ENCODE measurements at places on chromosomes 1 and 21.

DNA sequence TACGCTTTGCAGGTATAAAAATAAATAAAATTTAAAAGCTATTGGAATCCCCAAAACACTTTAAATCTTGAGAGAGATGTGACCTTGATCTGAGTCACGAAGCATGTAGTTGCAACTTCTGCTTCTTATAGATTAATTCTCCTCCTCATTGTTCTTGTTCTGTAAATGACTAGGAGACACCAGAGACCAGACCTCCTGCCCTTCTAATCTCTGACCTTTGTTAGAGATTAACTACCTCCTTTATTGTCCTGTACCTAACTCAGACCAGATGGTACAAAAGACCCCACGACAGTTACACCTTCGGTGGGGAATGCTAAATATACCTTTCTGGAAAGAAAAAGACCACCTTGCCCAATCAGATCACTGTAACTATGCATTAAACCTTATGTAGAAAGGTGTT, 76.9 kb upstream of the NEK2 start:
- no peak for DNase-seq

- DNase-seq = no peak
These were observed 5.9 kb upstream of the DPT start for GRCh38 chr1:168734946-168735345.

GRCh38 chr1:66383611-66384010, 150.3 kb upstream of the SGIP1 start:
- no peak for DNase-seq

DNA sequence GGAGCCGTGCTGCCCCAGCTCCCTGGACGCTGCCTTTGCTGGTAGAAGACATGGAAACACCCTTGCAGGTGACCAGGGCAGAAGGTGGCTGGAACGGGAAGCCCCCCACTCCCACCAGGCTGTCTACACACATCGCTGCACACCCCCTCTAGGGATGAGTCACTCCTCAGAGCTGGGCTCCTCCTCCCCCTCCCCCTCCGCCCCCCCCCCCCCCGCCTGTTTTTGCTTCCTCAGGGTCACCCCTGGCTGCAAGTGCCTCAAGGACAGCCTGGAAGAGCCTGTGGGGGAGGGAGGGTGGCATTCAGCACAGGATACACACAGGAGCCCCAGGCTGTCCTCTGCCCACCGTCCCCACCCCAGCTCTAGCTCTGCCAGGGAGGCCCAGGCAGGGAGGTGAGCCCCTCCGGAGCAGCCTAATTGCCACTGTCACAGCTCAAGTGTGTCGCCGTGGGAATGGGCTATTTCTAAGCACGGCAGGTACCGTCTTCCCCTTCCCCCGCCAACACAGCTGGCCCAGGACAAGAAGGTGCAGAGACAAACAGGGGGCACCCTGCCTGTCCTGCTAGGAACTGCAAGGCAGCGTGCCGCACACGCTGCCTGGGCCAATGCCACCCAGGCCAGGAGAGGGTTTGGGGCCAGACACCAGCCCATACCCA, 2.5 kb downstream of the FNDC10 start:
- no peak for DNase-seq

DNA sequence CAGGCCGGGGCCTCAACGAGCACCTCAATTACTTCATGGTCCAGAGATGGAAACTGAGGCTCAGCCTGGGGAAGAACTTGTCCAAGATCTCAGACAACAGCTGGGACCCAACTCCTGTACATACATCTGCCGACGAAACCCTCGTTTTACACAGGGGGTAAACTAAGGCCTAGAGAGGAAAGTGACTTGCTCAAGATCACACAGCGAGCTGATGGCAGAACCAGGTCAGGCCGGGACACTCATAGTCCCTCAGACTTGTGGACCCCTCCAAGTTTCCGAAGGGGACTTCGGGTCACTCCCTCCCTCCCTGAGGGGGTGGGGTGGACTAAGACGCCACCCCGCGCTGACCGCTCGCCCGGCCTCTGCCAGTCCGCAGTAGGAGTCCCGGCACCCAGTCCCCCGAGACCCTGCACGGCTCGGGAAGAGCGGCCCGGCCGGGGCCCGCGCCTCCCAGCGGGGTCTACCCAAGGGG, 430 bp downstream of the WASF2 start:
- DNase-seq = no peak

GRCh38 chr1:218394989-218395388, 49.9 kb downstream of the TGFB2 start:
- no peak for DNase-seq

GRCh38 chr1:202367271-202367670, 18.8 kb downstream of the PPP1R12B start:
- no peak for DNase-seq

DNA sequence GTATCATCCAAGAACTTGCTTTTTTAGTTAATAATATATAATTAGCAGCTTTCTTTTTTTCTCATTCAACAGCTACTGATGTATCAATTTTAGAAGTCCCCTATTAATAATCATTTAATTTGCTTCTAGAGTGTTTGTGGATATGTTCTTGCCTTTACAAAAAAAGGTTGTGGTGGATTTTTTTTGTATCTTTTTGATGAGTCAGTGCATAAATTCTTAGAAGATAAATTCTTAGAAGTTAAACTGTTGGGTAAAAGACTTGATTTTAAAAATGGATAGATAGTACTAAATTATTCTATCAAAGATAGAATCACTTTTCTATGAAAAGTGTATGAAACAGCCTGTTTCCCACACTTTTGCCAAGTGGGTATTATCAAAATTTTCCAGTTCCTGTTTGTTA, 11.9 kb downstream of the FGGY start:
- no peak for DNase-seq

- DNase-seq = no peak
These were observed 3.9 kb upstream of the IFNLR1 start for GRCh38 chr1:24190983-24191461.

DNA sequence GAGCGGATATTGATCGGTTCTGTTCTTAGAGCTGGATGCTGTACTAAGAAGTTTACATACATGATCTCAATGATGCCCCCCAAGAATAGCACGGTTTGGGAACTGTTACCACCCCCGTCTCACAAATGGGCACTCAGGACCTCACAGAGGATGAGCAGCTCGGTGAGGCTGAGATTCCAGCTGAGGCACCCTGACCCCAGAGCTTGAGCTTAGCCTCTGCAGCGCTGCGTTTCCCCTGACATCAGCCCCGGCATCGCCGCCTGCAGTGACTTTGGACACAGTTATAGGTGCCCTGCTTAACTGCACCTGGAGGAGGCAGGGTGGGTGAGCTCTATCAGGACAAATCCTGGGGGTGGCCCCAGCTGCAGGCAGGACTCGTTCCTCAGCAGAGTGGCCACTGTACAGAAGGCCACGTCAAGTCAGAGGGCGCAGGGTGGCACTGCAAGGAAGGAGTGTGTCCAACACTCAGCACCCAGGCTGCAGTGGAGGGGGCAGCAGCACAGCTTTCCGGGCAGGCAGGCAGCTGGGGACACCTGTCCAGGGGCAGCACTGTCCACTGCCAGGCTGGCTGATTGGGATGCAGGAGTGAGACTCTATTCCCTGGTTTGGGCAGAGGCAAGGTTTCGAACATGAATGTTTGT, 65.8 kb upstream of the ABCG1 start:
- DNase-seq = no peak

- peak; percentile 34 for DNase-seq
These were observed 357.6 kb downstream of the KIF26B start for GRCh38 chr1:245512181-245512888.

DNA sequence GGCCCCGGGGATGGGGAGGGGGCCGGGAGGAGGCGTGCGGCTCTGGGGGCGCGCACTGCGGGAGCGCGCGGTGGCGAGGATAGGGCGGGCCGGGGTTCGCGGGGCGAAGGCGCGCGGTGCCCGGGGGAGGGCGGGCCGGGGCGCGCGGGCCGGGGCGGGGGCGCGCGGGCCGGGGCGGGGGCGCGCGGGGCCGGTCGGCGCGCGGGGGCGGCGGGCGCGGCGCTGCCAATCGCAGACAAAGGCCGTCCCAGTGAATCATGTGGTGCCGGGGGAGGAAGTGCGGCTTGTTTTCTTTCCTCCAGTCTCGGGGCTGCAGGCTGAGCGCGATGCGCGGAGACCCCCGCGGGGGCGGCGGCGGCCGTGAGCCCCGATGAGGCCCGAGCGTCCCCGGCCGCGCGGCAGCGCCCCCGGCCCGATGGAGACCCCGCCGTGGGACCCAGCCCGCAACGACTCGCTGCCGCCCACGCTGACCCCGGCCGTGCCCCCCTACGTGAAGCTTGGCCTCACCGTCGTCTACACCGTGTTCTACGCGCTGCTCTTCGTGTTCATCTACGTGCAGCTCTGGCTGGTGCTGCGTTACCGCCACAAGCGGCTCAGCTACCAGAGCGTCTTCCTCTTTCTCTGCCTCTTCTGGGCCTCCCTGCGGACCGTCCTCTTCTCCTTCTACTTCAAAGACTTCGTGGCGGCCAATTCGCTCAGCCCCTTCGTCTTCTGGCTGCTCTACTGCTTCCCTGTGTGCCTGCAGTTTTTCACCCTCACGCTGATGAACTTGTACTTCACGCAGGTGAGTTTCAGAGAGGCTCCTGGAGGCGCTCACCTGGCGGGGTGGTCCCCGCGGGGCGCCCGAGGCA, at the start of gene GPR137B:
TSS of gene GPR137B (plus strand) at position 287 of the 851 bp plus-strand sequence. CDS start at position 371, 84 bp downstream.
- peak; percentile 68 for DNase-seq

DNA sequence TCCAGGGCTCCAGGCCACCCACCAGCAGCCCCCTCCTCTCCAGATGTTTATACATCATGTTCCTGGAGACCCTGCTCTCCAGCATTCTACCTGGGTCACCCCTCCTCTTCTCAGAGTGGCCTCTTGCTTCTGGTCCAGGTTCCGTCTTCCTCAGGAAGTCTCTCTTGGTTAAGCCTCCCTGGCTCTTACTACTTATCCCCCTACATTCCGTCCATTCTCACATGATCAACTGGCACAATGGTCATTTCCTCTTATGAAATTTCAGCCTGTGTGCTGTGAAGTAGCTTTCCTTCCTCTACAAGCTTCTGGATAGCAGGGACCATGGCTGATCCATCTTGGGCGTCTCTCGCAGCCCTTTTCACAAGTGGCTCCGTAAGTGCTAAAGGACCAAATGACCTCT, 33.9 kb upstream of the ATP2B4 start:
- no peak for DNase-seq

- no peak for DNase-seq
These were observed 22.1 kb upstream of the GBP2 start for GRCh38 chr1:89147678-89148658.

GRCh38 chr1:226617109-226617508, 68.5 kb downstream of the STUM start:
- DNase-seq = no peak

- no peak for DNase-seq
These were observed 66.2 kb upstream of the WDR26 start for GRCh38 chr1:224500796-224501195.

DNA sequence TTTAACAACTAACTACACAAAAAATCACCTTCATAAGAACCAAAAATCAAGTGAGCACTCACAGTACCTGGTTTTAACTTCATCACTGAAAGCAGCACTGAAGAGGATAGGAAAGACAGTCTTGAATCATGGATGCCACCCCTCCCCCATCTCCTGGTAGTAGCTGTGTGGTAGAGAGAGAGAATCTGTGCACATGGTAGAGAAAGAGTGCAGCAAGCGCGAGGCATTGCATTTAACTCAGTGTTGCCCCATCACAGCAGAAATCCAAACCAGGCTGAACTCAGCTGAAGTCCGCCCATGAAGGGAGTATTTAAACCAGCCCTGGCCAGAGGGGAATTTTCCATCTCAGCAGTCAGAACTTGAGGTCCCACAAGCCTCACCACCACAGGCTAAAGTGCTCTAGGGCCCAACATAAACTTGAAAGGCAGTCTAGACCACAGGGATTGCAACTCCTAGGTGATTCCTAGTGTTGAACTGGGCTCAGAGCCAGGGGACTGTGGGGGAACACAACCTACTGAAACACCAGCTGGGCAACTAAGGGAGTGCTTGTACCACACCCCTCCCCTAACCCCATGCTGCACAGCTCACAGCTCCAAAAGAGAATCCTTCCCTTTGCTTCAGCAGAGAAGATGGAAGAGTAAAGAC, 38.4 kb downstream of the VAV3 start:
- peak; percentile 28 for DNase-seq

GRCh38 chr1:176837708-176838107, 326.8 kb downstream of the ASTN1 start:
- DNase-seq = no peak

- DNase-seq = no peak
These were observed 25.9 kb downstream of the SZRD1 start for GRCh38 chr1:16392740-16393569.

GRCh38 chr1:59014827-59015226, 231.0 kb upstream of the JUN start:
- DNase-seq = no peak

DNA sequence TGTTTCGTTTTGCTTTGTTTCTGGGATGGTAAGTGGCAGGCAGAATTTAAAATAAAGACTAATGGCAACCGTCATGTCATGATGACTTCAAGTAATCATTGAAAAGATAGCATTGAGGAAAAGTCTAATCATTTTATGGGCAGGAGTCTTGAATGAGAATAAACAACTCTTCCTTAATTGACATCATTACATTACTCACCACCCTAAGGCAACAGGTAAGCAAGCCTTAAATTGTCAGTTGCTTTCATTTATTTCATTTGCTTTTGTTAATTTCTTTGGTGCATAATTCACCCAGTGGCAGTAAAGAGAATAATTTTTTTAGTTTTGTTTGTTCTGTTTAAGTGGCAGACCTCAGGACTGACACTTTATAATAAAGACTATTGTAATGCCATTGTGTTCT, 669.0 kb downstream of the RWDD3 start:
- DNase-seq = no peak

DNA sequence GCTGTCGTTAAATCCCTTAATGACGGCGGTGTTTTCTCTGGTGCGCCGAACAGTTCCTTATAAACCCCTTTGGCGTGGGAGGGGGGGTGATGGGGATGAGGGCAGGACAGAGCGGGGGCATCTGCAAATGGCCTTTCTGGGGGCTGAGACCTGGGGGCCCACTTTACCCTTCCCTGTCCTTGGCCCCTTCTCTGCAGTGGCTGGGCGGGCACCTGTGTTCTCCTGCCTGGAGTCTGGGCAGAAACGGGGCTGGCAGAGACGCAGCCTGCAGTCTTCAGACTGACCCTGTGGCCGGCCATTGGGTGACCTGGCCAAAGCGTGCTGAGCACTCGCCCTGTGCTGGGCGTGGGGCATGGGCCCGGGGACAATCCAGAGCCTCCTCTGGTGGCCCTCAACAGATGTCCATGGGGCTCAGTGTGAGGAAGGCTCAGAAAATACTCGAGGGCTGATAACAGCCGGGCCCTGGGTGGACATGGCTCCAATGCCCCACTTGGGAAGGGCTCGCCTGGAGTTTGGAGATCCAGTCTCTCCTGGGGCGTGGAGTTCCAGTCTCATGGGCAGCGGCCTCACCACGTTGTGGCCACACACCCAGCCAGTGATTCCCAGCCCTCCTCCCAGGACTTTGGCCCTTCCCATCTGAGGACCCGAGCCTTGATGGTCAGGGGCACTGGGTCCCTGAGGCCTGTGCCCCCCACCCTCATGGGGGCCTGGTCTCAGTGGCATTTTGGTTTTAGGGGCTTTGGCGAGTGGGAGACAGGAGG, 50.8 kb upstream of the ACTRT2 start:
- DNase-seq = no peak

DNA sequence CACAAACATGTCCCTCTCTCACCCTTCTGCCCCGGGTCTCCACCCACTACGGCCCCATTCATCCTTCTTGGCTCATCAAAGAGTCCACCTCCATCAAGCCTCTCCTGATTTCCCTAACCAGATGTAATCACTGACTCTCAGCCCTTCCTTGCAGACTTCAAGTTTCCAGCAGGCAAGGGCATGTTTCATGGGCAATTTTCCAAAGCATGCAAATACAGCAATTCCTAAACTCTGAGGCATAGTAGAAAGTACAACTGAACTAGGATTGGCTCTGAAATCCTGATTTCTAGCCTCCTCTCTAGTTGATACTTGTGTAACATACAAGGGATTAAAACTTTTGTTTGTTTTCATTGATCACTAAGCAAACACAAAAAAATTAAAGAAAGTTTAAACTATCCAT, 109.1 kb upstream of the GADD45A start:
- no peak for DNase-seq

All from right hindlimb (tissue), 1 donor.